EL (cell line): ENCODE measurements at places on chromosomes 1 and 21.

GRCh38 chr1:46467183-46467504 lies 22.5 kb upstream of the DMBX1 start:
- DNase-seq = no peak

GRCh38 chr1:41861535-41862383 lies 57.0 kb downstream of the HIVEP3 start:
- DNase-seq = peak; percentile 40

- DNase-seq = peak; percentile 59
These were observed 58.5 kb downstream of the SLC25A24 start for GRCh38 chr1:108141621-108142020.

DNA sequence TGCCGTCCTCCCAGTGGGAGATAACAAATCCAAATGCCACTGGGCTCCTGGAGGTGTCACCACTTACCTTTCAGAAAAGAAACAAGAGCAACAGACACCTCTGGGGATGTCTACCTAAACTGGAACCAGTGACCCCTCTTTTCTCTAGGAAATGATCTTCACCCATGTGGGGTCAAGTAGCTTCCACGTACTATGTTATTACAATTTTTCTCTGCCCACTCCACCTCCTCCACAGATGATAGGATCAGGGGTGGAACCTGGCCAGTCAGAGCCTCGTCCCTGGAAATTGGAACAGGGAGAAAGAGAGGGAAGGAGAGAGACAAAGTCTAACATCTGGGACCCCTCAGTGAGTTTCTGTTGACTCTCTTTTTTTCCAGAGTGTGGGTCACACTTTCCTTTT lies 50.1 kb downstream of the H3-3A start:
- no peak for DNase-seq

DNA sequence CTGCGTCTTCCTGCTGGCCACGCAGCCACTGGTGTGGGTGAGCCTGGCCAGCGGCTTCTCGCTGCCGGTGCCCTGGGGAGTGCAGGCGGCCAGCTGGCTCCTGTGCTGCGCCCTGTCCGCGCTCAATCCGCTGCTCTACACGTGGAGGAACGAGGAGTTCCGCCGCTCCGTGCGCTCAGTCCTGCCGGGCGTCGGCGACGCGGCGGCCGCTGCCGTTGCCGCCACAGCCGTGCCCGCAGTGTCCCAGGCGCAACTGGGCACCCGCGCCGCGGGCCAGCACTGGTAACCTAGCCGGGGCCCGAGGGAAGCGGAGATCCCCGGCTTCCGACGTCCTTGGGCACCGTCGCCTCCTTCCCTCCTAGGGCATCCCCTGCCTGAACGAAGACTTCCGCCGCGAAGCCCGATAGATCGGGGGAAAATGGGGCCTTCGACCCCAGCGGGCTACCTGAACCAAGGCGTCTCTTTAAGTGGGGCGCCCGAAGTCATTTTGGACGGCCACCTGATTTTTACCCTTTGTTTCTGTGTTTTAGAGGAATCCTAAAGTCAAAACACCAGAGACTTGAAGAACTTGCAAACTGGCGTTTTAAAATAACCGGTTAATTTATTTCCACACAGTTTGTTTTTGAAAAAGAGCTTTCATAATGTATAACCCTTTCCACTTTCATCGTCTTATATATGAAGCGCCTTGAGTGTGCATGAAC lies 2.0 kb downstream of the GPR88 start:
- peak; percentile 48 for DNase-seq
